ENCODE measurements at places on chromosomes 3 and 15.

DNA sequence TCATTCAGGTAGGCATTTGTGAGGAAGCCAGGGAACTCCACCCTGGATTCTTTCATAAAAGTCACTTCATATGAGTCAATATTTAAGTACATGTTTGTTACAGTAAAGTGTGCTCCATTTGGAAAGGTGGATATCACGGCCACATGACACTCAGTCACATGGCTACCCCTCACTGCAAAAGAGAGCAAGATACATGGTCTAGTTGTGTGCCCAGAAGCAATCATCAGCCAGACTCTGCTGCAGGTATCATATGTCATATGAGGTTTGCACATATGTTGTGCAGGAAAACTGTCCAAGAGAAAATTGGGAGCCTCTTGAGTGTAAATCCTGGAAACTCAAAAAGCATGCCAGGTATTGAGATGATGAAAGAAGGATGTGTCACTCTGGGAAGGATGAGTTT, 55.0 kb upstream of the NMNAT3 start:
- DNase-seq: no peak

- no peak for DNase-seq
Measured at GRCh38 chr3:134474956-134475355, 10.8 kb downstream of the ANAPC13 start.

DNA sequence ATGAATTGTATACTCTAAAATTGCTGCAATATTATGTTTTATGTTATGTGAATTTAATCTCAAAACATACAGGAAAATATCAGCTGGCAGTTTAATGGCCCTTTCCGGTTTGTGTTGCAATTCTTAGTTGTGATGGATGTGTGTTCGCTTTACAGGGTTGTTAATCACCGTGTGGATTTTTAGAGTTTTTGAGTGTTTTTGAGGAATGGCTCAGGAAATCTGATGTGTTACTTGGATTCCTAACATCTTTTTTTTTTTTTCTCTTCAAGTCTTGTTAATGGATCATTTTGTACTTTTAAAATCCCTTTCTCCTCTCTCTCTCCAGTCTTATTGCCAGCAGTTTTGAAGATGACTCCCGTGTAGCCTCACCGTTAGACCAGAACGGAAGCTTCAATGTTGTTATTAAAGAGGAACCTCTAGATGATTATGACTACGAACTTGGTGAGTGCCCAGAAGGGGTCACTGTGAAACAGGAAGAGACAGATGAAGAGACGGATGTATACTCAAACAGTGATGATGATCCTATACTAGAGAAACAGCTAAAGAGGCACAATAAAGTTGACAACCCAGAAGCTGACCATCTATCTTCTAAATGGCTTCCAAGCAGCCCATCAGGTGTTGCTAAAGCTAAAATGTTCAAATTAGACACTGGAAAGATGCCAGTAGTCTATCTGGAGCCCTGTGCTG, 35.7 kb downstream of the MGA start:
- peak; percentile 77 for DNase-seq

DNA sequence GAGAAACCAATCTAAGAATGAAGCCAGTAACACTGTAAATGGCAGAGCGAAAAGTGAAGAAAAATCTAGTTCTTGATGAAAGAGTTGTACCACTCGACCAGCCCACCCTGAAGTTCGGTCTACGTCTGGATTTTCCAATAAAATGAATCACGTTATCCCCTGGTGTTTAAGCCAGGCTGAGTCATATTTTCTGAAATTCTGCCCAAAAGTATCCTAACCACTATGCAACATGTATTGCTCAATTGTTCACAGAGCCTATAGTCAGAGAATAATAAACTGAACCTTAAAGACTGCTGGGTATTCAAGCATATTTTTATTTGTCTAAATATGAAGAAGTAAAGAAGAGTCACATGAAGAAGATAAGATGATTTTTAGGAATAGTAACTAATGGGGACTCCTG, 245.7 kb downstream of the FGF12 start:
- peak; percentile 85 for DNase-seq

- no peak for DNase-seq
Measured at GRCh38 chr15:66921319-66921915, 144.0 kb upstream of the SMAD3 start.

- peak; percentile 58 for DNase-seq
Measured at GRCh38 chr3:105527949-105528348, 161.2 kb downstream of the ALCAM start.

DNA sequence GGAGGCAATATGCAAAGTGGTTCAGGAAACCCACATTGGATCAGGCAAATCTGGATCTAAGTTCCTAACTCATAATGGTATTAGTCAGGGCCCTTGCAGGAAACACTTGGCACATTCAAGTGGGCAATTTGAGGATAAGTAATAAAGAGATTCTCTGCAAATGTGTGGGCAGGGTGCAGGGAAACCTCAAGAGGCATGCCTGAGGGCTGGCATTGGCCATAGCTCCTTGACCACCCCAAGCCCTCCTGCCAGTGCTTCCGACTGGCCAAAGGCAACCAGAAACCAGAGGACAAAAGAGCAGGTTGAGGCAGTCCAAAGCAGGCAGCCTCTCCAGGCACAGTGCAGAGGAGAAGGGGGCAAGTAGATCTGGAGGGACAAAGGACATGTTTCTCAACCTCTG, 130.8 kb upstream of the SNTN start:
- no peak for DNase-seq

DNA sequence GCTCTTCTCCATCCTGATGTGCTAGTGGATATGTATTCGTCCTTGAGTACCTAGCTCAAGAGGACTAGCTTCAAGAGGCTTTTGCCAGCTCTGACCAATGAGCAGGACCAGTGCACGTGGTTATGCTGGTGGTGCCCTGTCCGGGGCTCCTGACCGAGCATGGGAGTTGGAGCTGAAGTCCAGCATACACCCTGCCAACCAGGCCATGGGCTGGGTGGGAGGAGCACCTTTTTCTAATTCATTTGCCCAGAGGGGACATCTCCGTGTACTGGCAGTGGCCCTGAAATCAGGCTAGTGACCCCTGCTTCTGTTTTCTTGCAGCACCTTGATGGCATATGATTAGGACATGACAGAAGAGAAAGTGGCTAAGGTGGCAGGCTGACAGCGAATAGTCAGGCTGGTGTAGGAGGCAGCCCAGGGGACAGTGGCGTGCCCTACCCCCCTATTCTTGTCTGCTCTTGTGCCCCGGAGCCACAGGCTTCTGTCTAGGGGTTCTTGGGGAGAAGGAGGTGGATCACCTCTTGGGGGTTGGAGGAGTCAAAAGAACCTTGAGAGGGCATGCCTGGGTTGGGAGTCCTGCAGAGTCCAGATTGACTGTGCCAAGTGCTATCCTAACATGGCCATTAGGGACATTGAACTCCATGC, 16.5 kb downstream of the PODXL2 start:
- no peak for DNase-seq

GRCh38 chr3:65246561-65246960, 558.8 kb upstream of the ADAMTS9 start:
- DNase-seq: no peak

- DNase-seq: no peak
Measured at GRCh38 chr15:74762791-74763150, 14.1 kb downstream of the CYP1A2 start.

DNA sequence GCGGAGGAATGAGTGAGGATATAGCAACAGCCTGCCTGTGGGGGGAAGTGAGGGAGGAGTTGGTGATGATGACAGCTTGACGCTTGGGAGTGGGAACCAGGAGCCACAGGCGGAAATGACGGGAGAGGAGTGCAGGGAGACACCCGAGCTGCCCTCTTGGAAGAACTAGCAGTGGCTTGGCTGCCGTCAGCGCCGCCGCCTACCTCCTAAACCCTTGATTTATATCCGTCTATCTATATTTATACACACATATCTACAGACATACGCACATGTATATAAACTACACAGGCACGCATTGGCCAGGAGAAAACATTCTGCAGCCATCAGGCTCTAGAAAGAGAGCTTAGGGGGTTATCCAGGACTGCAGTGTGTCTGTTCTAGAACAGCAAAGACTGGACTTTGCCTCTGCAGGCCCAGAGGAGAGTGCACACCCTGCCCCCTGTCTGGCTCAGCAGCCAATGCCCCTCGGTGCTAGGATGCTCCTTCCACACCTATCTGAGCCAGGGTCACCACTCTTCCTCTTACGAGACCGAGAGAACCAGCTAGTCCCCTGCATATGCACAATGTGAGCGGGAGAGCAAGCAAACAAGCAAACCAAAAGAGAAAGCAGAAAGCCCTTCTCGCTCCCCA, 45.3 kb upstream of the MAGEF1 start:
- DNase-seq: peak; percentile 93

DNA sequence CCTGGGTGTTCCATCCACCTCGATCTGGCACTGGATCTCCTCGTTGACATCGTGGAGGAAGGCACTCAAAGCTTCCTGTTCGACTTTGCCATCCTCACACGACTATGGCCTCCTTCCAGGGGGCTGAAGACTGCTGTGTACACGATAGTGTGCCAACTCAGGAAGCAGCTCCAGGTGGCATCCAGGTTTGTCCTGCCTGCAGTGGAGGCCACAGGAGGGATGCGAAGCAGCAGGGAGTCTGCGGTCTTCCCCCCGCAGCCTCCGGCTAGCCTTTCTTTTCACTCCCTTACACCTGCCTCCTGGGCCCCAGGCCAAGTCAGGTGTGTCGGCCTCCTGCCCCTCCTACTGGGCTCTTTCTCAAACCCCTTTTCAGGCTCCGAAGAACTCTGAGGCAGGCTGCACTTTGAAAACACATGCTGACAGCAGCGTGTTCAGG, 32.2 kb downstream of the SYNM start:
- no peak for DNase-seq

DNA sequence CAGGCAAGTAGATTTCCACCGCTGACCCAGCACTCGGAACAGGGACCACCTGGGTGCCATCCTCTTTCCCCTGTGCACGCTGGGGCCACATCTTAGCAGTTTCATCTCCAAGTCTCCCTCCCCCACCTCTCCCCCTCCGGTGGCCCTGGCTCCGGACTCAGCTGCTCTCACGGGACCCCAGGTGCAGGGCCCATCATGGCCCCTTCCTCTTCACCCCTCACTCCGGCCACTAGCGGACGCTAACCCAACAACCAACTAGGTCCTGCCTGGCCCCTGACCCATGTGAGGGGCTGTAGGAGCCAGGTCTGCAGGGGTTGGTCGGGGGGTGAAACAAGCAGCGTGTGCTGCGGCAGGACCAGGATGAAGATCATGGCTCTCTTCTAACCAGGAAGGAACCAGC, 31.3 kb upstream of the IQSEC1 start:
- no peak for DNase-seq

DNA sequence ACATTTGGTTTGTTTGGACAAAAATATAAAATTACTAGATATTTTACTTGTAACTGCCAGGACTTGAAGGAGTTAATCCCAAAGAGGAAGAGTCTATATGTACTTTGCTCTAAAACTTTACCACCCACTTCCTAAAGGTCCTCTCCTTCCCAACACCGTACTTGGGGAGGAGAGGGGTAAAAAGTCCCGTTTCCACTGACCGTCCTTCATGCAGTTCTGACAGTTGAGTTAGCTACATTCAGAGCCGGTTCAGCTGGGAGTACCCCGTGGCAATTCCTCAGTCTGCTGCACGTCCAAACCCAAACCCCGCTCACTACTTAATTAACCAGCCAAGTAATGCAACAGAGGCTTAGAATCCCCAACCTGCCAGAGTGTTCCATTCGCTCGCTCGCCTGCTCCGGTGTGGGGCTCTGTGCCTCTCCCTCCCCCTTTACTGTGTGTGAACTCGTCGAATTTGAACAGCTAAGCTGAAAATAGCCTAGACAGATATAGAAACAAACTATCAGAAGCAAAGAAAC, 519.7 kb downstream of the FOXP1 start:
- peak; percentile 60 for DNase-seq

DNA sequence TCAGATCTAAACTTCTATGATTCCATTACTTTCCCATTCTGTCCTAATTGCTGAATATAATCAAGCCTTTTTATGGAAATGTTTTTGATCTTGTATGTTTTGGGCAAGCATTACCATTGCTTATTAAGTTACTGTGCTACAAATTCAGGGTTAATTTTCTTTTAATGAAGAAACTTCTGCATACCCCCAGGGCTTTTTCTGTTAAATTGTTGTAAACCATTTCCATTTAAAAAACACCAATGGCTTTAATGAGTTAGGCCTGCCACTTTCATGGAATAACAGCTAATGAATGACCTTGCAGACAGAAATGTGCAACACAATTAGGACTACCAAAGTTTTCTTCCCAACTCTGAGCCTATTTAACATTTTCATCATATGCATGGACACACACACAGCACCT, 150.0 kb downstream of the DIPK2A start:
- DNase-seq: no peak

DNA sequence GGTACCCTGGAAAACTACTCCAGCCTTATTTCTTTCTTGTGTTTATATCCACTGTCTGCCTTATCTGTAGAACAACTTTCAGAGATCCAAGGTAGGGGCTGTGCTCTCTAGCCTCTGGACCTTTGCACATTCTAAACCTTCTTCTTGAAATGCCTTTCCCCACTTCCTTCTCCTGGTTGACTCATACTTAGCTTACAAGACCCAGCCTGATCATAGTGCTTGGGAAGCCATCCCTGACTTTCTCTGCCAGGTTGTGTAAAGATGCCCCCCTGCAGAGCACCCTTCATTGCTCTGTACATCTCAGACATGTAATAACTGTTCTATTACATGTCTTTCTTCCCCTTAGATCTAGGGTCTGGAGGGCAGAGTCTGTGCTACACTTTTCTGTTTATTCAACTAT, 50.1 kb downstream of the PPM1L start:
- no peak for DNase-seq

DNA sequence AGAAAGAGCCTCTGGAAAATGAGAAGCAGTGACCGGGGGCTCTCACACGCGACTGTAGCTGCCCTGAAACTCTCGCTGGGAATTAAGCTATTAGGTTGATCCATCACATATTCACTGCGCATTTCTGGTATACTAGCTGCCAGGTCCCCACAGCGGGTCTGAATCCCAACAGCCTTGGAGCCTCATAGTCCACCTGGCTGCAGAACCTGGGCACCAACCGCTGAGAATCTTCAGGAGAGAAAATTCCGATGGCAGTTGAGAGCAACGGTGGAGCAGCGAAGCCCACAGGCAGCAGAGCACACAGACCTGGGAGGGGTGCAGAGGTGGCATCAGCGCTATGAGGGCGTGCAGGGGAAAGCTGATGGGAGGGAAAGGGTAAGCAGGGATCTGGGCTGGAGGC, 75.1 kb downstream of the FAM174B start:
- no peak for DNase-seq

- no peak for DNase-seq
Measured at GRCh38 chr15:95932141-95932540, 398.4 kb upstream of the NR2F2 start.

DNA sequence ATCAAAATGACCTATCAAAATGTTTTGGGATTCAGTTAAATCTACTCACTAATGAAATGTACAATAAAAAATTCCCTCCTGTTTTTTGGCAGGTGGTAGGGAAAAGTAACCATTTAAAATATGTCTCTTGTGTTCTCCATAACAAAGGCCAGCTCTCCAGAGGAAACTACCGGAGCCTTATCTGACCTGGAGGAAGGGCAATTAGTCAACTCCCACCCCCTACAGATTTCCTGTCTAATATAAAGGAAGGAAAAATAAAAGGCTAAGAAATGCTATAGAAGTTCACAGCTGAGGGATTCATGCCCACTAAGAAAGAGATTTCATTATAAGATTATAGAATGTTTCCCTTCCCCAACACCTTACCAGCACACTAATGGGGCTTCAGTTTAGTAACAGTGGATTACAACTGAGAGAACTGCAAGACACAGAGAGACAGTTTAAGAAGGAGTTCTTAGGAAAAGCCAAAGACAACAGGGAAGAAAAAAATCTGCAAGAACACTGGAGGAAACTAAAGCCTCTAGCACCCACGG, 376.5 kb upstream of the KCNMB2 start:
- DNase-seq: no peak

GRCh38 chr3:143998266-143998665, 26.6 kb downstream of the DIPK2A start:
- DNase-seq: peak; percentile 88

- peak; percentile 4 for DNase-seq
Measured at GRCh38 chr15:97961067-97961954, 808 bp downstream of the ARRDC4 start.

All from iris pigment epithelial cell (primary cell).